WTC11 (cell line): ENCODE measurements at places on chromosomes 11 and 22. TPM values are rescaled to one million over a fixed set of nuclear protein-coding genes. Genes with fewer than 3 reads are reported as not detected.

DNA sequence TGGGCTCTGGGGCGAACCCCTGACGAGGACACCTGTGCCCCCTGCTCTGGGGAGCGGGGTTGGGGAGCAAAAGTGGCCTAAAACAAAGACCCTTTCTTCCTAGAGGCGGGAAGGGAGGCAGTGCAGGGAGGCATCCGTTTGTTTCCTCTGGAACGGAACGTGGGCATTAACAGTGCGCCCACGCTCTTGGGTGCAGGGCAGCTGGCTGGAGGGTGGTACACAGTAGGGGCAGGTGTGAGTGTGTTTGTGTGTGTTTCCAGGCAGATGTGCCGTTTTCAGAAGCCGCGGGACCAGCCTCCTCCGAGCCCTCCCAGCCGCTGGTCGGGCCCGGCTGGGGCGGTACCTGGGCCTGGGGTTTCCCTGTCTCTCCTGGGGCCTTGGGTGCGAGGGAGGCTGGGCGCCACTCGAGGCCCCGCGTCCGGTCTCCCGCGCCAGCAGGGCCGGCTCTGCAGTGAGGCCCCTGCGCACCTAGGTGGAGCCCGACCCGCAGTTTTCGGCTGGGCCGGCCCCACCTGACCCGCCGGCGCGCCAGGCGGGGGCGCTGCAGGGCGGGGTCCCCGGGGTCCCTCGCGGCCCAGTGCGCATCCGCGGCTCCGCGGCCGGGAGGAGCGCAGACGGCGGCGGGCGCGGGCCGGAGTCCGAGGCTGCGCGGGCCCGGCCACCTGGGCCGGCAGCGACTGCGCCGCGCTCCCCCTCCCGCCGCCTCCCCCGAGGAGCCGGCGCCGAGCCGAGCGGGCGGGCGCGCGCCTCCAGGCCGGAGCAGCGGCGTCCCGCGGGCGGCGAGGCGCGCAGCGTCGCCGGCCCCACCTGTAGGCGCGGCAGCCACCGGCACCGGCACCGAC is 1252.7 kb downstream of the BRD1 start:
- peak; percentile 79 for DNase-seq

GRCh38 chr11:25981998-25982397 is 349.9 kb upstream of the ANO3 start:
- DNase-seq: no peak

GRCh38 chr11:119340335-119341221 is at the start of gene C1QTNF5:
Gene C1QTNF5 (minus strand): TSS chr11:119340883. CDS start chr11:119340397, 486 bp downstream.
- DNase-seq: peak; percentile 53

DNA sequence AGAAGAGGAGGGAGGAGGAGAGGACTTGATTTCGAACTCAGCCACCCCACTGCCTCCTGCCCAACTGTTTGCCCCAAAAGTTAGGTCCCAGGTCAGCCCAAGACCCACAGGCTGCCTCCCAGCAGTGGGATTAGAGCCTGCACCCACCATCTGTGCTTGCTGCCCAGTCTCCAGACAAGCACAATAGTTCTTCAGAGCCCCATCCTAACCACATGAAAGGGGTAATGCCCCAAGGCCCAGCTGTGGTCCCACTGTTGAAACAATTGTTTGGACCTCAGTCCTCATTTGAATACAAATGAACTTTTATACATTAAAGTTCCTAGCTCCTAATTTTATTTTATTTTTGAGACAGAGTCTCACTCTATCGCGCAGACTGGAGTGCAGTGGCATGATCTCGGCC is 5.4 kb upstream of the VPS51 start:
- no peak for DNase-seq

Gene HBG2
- 5.1 to 8.7 TPM (median 6.5 TPM) in 3 replicates for total RNA-seq

Gene EIF3F
- total RNA-seq: 356 to 379 TPM (median 378 TPM) in 3 replicates
